Fibroblast of lung (primary cell): ENCODE measurements at places on chromosomes 4 and X.

GRCh38 chrX:16592194-16592770, 57.7 kb upstream of the S100G start:
- no peak overlapping the region for H3K4me3 ChIP-seq
- H3K27me3 ChIP-seq: no peaks in the 10 kb centered on the region
- H3K4me1 ChIP-seq: no peaks in the 10 kb centered on the region
- H3K27ac ChIP-seq: no peak overlapping the region
- DNase-seq: no peak

DNA sequence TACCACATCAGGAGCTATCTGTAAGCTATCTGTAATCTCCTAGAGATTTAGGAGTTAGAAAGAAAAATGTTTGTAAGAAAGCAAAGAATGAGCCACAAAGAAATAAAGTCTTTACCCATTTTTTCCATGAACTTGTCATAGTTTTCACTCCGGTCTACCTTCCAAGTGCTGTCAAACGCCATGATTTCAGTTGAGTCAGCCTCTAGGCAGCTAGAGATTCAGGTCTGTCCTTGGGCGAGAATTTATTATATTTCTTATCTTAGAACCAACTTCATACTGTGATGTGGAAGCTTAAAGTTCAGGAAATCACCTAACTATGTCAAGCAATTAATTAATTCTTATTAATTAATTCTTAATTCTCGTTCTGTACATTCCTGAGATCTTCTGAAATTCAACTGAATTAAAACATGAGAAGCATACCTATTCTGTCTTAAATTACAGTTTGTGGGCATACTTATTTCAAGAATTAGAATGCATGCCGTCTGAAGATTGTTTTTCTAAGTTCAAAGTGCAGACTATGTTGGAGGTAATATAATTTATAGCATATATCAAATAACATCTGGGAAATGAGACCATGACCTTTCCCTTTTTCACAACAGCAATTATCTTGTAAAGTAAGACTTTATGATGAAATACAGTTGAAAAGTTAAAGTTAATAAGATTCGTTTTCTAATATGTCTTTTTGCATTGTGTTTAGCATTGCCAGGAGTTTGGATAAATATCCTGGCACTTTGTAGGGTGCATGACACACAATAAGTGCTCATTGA, at the start of gene FABP2:
TSS of gene FABP2 (minus strand) at position 218 of the 767 bp plus-strand sequence. CDS start at position 182, 36 bp downstream.
- H3K4me3 ChIP-seq: no peak within 1 kb of the TSS
- no peaks in the 10 kb centered on the region for H3K27me3 ChIP-seq
- H3K27ac ChIP-seq: no peak within 1 kb of the TSS
- H3K4me1 ChIP-seq: no peaks in the 10 kb centered on the region
- H3K36me3 ChIP-seq: no peaks in the 10 kb centered on the region

- no peak for DNase-seq
- no peaks in the 10 kb centered on the region for H3K4me1 ChIP-seq
- no peaks in the 10 kb centered on the region for H3K27me3 ChIP-seq
- H3K36me3 ChIP-seq: no peaks in the 10 kb centered on the region
- no peak overlapping the region for H3K27ac ChIP-seq
Observed at GRCh38 chr4:146477054-146477453, 44.7 kb downstream of the SLC10A7 start.

- H3K4me3 ChIP-seq: no peak overlapping the region
- no peaks in the 10 kb centered on the region for H3K27me3 ChIP-seq
- no peak for DNase-seq
Observed at GRCh38 chrX:148933881-148934280, 433.5 kb downstream of the AFF2 start.

GRCh38 chrX:77930581-77930980, 20.1 kb downstream of the ATP7A start:
- H3K27ac ChIP-seq: no peak overlapping the region
- no peaks in the 10 kb centered on the region for H3K36me3 ChIP-seq
- H3K4me3 ChIP-seq: no peak overlapping the region
- no peaks in the 10 kb centered on the region for H3K4me1 ChIP-seq

DNA sequence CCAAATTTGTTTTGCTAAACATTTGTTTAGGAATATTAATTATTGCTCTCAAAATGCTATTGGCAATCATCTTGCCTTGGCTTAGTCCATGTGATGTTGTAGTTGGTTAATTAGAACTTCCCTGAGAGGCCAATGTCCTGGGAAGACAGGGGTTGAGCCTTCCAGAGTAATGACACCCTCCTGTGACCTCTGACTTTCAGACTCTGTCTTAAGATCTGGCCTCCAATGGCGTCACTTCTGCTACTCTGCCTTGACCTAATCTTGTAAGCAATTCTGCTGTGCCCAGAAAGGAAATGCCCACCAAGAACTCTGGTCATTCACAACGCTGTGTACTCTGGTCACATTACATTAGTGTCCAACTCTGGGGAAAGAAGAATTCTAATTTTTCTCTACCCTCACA, 111.9 kb downstream of the SH3RF1 start:
- peaks cover 12% of the 10 kb centered on the region for H3K4me1 ChIP-seq
- no peaks in the 10 kb centered on the region for H3K36me3 ChIP-seq
- H3K4me3 ChIP-seq: no peak overlapping the region
- H3K27me3 ChIP-seq: no peaks in the 10 kb centered on the region

DNA sequence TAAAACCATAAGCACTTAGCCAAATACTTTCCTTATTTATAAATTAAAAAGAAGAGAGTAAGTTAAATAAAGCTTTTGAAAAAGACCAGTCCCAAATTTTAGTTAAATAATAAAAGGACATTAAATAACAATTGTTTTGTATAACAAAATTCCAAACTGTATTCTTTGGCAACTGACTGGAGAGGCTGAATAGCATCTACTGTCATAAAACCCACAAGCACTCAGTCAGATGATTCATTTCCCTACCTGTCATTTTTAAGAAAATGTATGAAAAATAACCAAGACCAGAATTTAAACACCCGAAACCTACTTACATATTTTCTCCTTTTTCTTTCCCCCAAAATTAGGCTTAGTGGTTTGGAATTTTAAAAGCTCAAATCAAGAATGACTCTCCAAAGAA, 32.5 kb upstream of the SMIM10L2A start:
- H3K36me3 ChIP-seq: no peaks in the 10 kb centered on the region
- no peak for DNase-seq
- no peaks in the 10 kb centered on the region for H3K27me3 ChIP-seq
- H3K4me1 ChIP-seq: no peaks in the 10 kb centered on the region
- H3K27ac ChIP-seq: no peak overlapping the region

GRCh38 chr4:103774326-103774825, 54.6 kb upstream of the TACR3 start:
- no peak for DNase-seq
- no peak overlapping the region for H3K27ac ChIP-seq
- H3K4me1 ChIP-seq: no peaks in the 10 kb centered on the region
- H3K27me3 ChIP-seq: no peaks in the 10 kb centered on the region

DNA sequence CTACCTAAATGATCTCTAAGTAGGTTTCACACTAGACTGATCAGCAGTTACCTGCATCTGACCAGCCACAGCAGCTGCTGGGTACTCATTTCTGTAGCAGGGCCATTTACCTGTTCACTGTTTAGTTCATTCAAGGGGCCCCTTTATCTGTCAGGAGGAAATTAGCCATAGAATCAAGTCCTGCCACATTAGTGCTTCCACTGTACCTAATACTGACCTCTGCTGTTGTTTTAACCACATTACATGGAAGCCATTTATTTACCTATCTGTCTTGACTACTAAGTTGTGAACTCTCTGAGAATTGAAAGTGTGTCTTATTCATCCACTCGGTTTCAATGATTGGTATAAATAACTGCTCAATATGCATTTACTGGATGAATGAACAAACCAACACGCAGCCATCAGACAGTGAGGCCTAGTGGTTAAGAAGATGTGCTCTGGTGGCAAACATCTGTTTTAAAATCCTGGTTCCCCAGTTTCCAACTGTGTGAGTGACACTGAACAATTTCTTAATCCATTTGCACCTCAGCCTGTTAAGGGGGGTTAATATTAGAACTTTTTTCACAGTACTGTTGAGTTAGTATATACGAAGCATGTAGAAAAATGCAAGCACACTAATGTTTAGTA, 30.0 kb upstream of the ANXA5 start:
- no peaks in the 10 kb centered on the region for H3K27me3 ChIP-seq
- H3K4me3 ChIP-seq: no peak overlapping the region
- H3K4me1 ChIP-seq: peaks cover 16% of the 10 kb centered on the region
- DNase-seq: peak; percentile 82
- no peak overlapping the region for H3K27ac ChIP-seq

DNA sequence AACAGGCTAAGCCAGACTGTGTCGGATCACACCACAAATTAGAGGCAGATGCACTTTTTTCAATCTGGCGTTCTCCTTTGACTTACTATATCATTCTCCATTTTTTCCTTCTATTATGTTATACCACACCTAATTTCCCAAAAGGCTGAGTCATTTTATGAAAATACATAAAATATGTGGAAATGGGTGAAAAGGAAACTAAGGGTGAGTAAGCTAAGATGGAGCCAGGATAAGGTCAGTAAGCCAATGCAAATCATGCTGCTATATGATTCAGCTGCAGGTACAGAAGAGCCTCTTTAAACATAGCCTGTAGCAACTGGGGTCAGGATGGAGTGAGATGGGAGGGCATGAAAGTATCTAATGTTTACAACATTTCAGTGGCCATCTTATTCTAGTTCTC, 94.0 kb upstream of the TEX13A start:
- no peaks in the 10 kb centered on the region for H3K27me3 ChIP-seq
- H3K4me3 ChIP-seq: no peak overlapping the region
- no peak overlapping the region for H3K27ac ChIP-seq

DNA sequence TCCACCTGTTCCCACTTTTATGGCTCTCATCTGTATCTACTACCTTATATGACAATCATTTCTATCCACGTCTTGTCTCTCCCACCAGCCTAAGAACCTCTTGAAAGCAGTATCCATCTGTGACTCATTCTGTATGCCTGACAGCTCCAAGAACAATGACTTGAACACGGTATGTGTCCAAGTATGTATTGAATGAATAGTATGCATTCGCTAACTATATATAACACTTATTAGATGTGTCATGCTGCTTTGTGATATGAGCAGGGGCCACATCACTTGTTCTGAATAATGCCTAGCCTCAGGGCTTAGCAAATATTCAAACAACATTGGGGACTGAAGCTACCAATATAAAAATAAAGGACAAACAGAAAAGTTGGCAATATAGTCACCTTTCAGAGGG, 4.9 kb downstream of the OPHN1 start:
- no peak overlapping the region for H3K4me3 ChIP-seq
- H3K4me1 ChIP-seq: no peaks in the 10 kb centered on the region
- no peaks in the 10 kb centered on the region for H3K27me3 ChIP-seq
- H3K36me3 ChIP-seq: no peaks in the 10 kb centered on the region

- DNase-seq: peak; percentile 84
- no peak overlapping the region for H3K27ac ChIP-seq
- H3K27me3 ChIP-seq: no peaks in the 10 kb centered on the region
- H3K4me3 ChIP-seq: no peak overlapping the region
Observed at GRCh38 chr4:47862297-47862696, 24.4 kb upstream of the CORIN start.
